H1 (cell line): ENCODE measurements at places on chromosomes 3 and 15. TPM values are rescaled to one million over a fixed set of nuclear protein-coding genes. Genes with fewer than 3 reads are reported as not detected.
A peak's percentile ranks its signal among the peaks of the same experiment; 100 is the strongest.

DNA sequence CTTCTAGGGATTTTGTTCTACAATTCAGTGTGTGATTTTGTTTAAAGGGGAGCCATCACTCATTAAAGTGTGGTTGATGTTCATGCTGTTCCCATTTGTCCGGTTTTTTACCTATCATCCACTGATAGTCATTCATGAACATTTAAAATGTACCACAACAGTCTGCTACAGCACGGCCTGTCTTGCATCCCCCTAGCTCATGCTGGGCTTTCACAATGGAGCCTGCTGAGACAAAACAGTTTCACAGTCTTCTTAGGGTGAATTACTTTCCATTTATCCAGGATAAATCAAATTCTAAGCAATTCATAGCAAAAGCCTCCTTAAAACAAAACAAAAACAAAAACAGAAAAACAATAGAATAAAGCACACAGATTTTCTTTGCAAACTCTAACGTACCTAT lies 627.2 kb downstream of the CADM2 start:
- DNase-seq = no peak

DNA sequence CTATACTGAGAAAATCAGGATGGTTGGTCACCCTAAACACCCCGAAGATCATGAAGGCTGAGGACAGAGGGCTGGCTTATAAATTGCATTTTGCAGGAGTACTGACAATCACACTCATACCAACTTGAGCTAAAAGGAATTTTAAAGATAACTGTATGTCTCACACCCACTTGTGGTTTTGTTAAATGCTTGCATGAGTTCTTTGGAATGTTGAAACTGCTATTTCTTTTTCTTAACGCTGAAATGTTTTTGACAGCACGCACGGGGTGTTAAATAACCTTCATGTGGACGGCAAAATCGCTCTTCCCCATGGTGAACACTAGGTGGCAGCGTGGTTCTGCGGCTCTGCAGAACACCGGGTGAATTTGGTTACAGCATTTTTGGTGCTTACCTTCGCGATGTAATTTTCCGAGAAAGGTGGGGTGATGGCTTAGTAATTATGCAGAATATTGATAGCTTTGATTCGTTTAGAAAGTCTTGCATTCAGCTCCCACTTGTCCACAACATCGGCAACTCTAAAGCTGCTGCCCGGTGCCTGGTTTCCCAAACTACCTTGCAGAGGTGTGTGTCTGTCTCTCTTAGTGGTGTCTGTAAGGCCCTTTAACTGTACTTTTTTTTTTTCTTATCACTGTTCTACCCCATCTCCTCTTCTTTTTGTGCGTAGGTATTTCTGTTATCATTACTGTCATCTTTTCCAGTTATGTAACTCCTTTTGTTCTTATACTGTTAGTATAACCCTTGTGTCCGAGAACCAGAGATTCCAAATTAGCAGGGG lies 51.7 kb downstream of the ARNT2 start:
- no peak for DNase-seq

GRCh38 chr15:89459271-89460038 lies 36.9 kb downstream of the RHCG start:
- no peak for DNase-seq

GRCh38 chr3:10992017-10992942 lies at the start of gene SLC6A1:
Gene SLC6A1 (plus strand): TSS chr3:10992748. CDS start chr3:11017212, 24,464 bp downstream.
- no peak for DNase-seq

GRCh38 chr3:197295871-197296270 lies 2.5 kb downstream of the DLG1 start:
- DNase-seq = no peak

GRCh38 chr3:183539811-183540210 lies 15.7 kb downstream of the KLHL6 start:
- DNase-seq = no peak

GRCh38 chr3:155934230-155934629 lies 63.8 kb downstream of the GMPS start:
- no peak for DNase-seq

- DNase-seq = no peak
Observed at GRCh38 chr3:72487946-72488737, 360.1 kb downstream of the SHQ1 start.

DNA sequence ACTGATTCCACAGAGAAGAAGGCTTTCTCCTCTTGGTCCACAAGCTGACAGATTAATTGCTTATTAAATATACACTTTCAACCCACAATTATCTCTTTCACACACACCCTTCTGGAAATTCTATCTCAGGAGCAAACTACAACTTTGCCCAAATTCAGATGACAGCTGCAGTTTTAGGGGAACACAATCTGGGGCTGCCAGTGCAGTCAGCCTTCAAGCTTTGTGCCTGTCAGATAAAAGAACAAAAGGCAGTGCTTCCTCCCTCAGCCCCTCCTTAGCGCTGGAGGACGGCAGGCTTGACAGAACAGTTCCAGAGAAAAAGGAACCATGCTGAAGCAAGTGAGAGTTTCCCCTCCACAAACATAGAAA lies 99.6 kb downstream of the TMCC1 start:
- DNase-seq = no peak

DNA sequence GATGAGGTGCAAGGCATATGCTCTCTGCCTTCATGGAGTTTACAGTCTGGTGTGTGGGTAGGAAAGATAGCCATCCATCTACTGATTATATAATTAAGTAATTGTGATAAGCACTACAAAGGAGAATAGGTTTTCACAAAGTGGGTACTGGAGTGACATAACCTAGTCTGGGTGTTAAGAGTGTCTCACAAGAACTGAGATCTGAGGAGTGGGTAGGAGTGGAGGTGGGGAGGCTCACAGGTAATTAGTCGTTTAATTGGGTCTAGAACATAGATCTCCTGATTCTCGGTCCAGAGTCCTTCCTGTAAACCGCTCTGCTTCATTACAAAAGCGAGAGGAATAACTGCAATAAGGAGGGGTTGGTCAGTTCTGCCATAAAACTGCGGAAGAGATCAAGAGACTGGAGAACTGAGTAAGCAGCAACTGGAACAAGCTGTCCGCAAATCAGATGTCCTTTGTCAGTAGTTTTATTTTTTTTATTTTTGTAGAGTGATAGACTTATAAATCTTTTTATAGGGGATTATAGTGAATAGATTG lies 2.2 kb downstream of the NEO1 start:
- no peak for DNase-seq

DNA sequence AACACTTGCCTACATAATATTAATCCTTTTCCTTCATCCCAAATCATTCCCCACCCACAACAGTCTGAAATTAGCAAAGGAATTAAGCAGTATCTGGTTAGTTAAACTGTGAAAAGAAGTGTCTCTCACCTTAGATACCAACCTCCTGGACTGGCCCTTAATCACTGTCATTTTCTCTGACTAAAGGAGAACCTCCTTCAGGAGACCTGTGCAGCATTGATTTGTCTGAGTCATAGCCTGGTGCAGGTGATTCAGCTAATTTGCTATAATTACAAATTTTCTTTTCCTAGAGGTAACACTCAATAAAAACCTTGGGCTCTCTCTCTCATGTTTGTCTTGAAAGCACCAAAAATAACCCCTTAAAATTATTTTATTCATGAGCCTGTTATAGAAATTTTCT lies 279.8 kb upstream of the SEMA6D start:
- DNase-seq = no peak

DNA sequence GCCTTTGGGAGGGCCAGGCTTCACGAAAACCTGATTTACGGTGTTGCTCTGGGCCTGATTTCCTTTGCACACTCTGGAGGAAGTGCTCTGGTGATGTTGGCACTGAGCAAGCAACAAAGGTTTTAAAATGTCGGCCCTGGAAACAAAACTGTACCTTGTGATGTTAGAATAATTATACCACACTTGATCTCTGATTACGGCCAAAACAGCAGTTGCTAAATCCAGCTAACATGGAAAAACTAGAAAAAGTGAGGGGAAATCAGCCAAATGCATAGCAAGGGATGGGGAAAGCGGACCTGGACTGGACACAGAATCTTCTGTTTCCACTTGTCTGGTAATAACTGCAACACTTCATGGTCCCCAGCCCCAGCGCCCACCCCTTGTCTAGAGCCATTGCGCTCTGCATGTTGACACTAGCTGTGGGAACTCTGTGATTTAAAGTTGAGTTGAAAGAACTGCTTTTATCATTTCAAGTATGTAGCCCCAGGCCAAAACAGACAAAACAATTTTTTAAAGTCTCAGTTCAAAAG lies 120.1 kb downstream of the VGLL4 start:
- DNase-seq = no peak

DNA sequence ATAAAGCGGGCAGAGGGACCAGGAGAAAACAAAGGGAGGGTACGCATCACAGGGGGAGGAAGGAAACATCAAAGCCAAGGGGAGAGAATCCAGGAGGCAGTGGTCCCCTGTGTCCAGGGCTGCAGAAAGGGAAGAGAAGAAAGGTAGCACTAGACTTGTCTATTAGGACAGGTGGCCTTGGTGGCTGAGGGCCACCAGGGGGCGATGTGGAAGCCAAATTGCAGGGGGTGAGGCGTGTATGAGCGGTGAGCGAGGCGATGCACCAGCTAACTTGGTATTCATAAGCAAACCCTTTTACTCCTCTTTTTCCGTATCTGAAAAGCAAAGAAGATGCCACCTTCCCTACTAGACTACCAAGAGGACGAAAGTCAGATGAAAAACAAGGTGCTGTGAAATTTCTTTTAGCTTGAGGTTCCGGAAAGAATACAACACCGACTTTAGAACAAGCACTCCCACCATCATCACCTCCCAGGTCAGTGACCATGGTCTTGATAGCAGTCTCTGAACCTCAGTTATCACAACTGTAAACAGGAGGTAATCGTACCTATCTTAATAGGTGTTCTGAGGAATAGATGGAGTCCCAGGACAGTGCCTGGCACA lies 654.4 kb upstream of the ADAMTS9 start:
- peak; percentile 59 for DNase-seq

- DNase-seq = no peak
Observed at GRCh38 chr3:136678981-136679380, 73.2 kb downstream of the STAG1 start.

- no peak for DNase-seq
Observed at GRCh38 chr3:120693439-120694171, 11.6 kb upstream of the HGD start.

DNA sequence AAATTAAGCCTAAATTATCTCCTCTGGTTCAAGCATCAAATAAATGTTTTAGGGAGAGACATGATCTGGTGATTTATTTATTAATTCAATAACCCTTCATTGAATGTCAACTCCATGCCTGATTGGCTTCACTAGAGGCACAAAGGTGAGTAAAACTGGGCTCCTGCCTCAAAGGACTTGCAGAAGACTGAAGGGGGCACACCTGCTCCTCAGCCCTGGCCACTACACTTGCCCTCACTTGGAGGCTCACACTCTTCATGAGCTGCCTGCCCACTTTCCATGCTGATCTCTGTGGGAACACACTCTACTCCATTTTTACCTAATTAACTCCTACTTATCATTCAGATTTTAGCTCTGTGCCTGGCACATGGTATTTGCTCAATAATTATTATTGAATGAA lies 84.4 kb upstream of the KCNMB2 start:
- no peak for DNase-seq

GRCh38 chr15:95826412-95827195 lies 503.9 kb upstream of the NR2F2 start:
- DNase-seq = no peak

DNA sequence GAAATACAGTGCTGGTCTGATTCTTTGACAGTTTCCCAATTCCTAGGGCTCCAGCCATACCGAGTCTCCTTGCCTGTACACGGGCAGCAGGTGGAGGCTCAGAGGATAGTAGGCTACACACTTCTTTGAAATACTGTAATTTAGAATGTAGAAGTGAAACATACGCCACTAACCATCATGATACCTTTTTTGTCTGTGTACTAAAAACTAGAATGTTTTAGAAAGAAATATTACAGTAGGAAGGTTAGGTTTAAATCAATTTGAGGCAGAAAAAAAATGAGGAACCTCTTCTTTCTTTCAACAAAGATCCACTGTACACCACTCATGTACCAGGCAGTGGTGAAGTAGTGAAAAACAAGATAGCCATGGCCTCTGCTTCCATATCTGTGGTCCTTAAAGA lies 354.7 kb downstream of the MCTP2 start:
- DNase-seq = no peak

DNA sequence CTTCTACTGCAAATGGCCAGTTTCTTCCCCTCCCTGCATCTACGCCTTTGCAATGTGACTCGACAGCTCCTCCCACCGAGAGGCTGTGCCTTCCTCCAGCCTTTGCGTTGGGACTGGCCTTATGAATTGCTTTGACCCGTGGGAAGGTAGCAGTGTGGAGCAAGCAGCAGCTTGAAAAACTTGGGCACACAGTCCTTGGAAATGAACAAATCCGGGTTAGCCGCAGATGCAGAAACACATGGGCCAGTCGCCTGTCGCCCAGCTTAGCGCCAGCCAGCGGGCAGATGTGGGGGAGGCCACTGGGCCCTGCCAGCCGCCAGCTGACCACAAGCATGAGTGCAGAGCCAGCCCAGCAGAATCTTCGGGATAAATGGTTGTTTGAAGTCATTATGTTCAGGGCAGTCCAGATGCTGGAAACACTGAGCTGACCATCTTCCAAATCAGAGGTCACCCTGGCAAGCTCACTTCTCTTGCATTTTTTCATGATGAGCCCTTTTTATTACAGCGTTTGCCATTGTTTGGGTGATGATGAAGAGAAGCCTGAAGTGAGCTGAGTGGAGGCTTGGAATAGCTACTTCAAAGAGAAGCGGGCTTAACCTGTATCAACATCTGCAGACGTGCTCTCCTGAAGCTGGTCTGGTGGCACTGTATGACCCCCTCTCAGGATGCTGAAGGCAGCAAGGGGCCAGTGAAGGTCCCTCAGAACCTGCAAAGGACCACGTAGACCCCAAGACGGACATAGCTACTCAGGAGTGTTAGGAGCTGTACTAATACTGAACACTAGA lies 9.8 kb downstream of the SELENOS start:
- no peak for DNase-seq

GRCh38 chr3:183360971-183361624 lies 67.3 kb downstream of the MCF2L2 start:
- no peak for DNase-seq

GRCh38 chr15:73899197-73900094 lies 26.1 kb downstream of the TBC1D21 start:
- no peak for DNase-seq

DNA sequence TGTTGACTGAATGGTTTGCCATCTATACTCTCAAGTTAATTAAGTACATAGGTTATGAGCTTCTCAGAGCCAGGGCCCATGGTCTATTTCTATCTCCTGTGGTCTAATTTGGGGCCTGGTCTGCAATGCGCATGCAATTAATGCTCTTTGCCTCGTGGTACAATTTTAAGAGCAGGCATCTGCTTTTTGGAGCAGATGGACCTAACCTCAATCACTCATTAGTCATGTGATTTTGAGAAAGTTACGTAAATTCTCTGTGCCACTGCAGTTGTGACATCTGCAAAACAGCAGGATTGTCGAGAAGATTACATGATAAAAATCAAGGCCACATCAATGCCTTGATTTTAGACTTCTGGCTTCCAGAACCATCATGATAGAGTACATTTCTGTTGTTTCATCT lies 543.7 kb upstream of the ADAMTS9 start:
- DNase-seq = no peak

The RPL39L gene
- total RNA-seq = 67.7 and 77.0 TPM in 2 replicates

The CPN2 gene
- not detected in 2 replicates for total RNA-seq

The NCEH1 gene
- total RNA-seq = 5.4 and 6.4 TPM in 2 replicates

The CKMT1B gene
- total RNA-seq = 27.1 and 30.5 TPM in 2 replicates

The FANCD2OS gene
- total RNA-seq = not detected in 2 replicates

The ALG3 gene
- total RNA-seq = 54.6 and 56.7 TPM in 2 replicates

The ELL3 gene
- total RNA-seq = 9.2 and 11.0 TPM in 2 replicates

The ROBO1 gene
- total RNA-seq = 91.0 and 93.6 TPM in 2 replicates

The ESYT3 gene
- 7.0 and 7.3 TPM in 2 replicates for total RNA-seq

The FBXO40 gene
- 0.06 TPM in 1 of 2 replicates, not detected in the other for total RNA-seq

The CYP1A2 gene
- not detected in 2 replicates for total RNA-seq
